Psoas muscle (tissue), 8 donors: ENCODE measurements at places on chromosomes 2 and 18. TPM values are rescaled to one million over a fixed set of nuclear protein-coding genes. Genes with fewer than 3 reads are reported as not detected.
A peak's percentile ranks its signal among the peaks of the same experiment; 100 is the strongest.

DNA sequence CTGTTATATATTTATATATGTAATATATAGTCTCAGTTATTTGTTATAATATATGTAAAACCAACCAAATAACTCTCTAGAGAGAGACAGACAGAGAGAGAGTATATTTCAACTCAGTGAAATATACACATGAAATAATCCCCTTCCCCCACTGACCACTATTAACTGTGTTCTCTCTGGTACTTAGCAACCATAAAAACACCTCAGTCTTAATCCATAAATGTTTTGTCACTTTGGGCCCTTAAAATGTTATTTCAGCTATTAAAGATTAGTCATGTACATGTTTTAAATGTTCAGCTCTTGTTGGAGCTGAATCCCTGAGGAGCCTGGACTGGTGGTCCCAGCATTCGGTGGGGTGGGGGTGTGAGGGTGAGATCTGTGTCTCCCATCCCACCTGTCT lies 122.2 kb upstream of the MAP3K20 start:
- H3K4me3 ChIP-seq = no peak overlapping the region
- H3K27me3 ChIP-seq = no peaks in the 10 kb centered on the region
- H3K27ac ChIP-seq = no peak overlapping the region
- no peak for DNase-seq
- no peaks in the 10 kb centered on the region for H3K4me1 ChIP-seq

GRCh38 chr2:59322005-59322404 lies 1080.9 kb upstream of the FANCL start:
- H3K4me3 ChIP-seq = no peak overlapping the region
- no peak overlapping the region for H3K27ac ChIP-seq
- no peaks in the 10 kb centered on the region for H3K4me1 ChIP-seq
- DNase-seq = no peak

- H3K27me3 ChIP-seq = no peaks in the 10 kb centered on the region
- no peak overlapping the region for H3K27ac ChIP-seq
- H3K4me1 ChIP-seq = no peaks in the 10 kb centered on the region
- no peak for DNase-seq
These were observed 225.6 kb downstream of the HDAC4 start for GRCh38 chr2:239175181-239175580.

GRCh38 chr2:25338401-25338800 lies 3.3 kb downstream of the DNMT3A start:
- H3K27me3 ChIP-seq = no peaks in the 10 kb centered on the region
- H3K4me1 ChIP-seq = peaks cover 67% of the 10 kb centered on the region
- H3K36me3 ChIP-seq = no peaks in the 10 kb centered on the region
- H3K27ac ChIP-seq = peak overlapping the region; percentile 82
- no peak overlapping the region for H3K4me3 ChIP-seq

DNA sequence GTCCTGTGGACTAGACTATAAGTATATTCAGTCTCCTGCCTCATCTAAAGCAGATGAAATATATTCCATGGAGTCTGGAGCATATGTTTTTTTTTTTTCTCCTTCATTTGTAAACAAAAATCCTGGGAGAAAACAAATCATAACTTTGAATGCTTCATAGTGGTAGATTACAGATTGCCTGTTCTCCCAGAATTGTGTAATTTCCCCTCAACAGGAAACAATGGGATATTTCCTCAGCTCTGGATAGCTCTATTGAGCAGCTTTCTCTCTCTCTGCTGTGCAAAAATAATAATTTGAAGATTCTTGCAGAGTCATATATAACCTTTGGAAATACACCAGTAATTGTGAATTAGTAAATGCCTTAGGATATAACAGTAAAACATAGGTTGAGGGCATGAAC lies 1406.6 kb upstream of the ACVR2A start:
- no peaks in the 10 kb centered on the region for H3K36me3 ChIP-seq
- H3K4me1 ChIP-seq = no peaks in the 10 kb centered on the region
- H3K27ac ChIP-seq = no peak overlapping the region
- no peak overlapping the region for H3K4me3 ChIP-seq
- DNase-seq = no peak
- H3K27me3 ChIP-seq = no peaks in the 10 kb centered on the region

- H3K27me3 ChIP-seq = no peaks in the 10 kb centered on the region
- DNase-seq = no peak
- H3K27ac ChIP-seq = no peak overlapping the region
- peaks cover 28% of the 10 kb centered on the region for H3K4me1 ChIP-seq
- H3K4me3 ChIP-seq = no peak overlapping the region
These were observed 39.0 kb downstream of the ANXA4 start for GRCh38 chr2:69780921-69781320.

- no peak overlapping the region for H3K4me3 ChIP-seq
- DNase-seq = no peak
- H3K36me3 ChIP-seq = no peaks in the 10 kb centered on the region
These were observed 96.4 kb upstream of the ATL2 start for GRCh38 chr2:38473333-38474005.

- H3K27ac ChIP-seq = no peak overlapping the region
- no peaks in the 10 kb centered on the region for H3K27me3 ChIP-seq
- no peaks in the 10 kb centered on the region for H3K36me3 ChIP-seq
- DNase-seq = no peak
These were observed 203.0 kb downstream of the SOCS6 start for GRCh38 chr18:70491734-70492348.

- H3K4me3 ChIP-seq = no peak overlapping the region
- H3K27me3 ChIP-seq = no peaks in the 10 kb centered on the region
- DNase-seq = no peak
- no peaks in the 10 kb centered on the region for H3K36me3 ChIP-seq
- H3K4me1 ChIP-seq = no peaks in the 10 kb centered on the region
These were observed 10.1 kb upstream of the SLC11A1 start for GRCh38 chr2:218371983-218372350.

DPYSL5 gene
- total RNA-seq = not detected

CTAGE1 gene
- not detected for total RNA-seq

PCARE gene
- 1.0 TPM for total RNA-seq
